ENCODE measurements at places on chromosomes 1 and 21.

- no peak for DNase-seq
These were observed 185.0 kb downstream of the TGFBR3 start for GRCh38 chr1:91700771-91701471.

DNA sequence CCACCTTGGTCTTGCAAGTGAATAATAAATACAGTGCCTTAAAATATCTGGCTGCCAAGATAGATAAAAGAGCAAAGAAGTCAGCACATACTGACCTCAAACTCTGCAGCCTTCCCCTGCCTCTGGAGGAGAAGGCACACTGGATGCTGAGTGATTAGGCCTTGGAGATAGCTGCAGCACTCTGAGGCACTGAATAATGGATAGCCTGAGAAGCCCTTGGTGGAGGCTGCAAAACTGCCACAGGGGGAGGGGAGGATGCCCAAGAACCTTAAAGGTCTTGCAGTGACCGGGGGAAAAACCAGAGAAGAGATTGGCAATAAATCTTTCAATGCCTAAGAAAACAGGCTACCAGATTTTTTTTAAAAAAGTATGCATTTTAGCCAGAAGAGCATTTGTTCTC, 167.4 kb upstream of the PRMT6 start:
- DNase-seq, result no peak

DNA sequence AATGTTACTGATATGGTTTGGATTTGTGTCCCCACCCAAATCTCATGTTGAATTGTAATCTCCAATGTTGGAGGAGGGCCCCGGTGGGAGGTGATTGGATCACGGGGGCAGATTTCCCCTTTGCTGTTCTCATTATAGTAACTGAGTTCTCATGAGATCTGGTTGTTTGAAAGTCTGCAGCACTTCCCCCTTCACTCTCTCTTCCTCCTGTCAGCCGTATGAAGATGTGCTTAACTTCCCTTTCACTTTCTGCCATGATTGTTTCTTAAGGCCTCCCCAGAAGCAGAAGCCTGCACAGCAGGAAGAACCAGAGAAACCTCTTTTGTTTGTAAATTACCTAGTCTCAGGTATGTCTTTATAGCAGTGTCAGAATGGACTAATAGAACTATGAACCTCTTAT, 28.4 kb downstream of the TRIM33 start:
- peak; percentile 11 for DNase-seq

GRCh38 chr1:22447621-22448111, 4.0 kb upstream of the ZBTB40 start:
- DNase-seq, result no peak

DNA sequence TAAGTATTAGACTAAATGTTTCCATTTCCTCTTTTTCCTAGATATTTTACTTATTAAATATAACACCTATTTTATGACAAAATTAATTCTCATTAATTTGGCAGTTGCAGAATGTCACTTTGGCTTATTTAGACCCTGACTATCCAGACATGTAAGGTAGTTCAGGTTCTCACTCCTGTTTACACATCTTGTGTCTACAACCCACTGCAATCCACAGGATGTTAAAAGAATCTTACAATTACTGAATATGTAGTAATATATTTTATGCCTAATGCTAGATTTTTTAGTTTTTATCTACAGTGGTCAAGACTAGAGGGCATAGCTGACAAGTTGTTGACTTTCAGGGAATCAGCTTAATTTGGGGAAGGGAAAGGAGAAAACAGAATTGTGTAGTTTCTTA, 346.7 kb downstream of the USP25 start:
- DNase-seq, result no peak

GRCh38 chr1:28163496-28164161, 12.9 kb downstream of the PTAFR start:
- no peak for DNase-seq

DNA sequence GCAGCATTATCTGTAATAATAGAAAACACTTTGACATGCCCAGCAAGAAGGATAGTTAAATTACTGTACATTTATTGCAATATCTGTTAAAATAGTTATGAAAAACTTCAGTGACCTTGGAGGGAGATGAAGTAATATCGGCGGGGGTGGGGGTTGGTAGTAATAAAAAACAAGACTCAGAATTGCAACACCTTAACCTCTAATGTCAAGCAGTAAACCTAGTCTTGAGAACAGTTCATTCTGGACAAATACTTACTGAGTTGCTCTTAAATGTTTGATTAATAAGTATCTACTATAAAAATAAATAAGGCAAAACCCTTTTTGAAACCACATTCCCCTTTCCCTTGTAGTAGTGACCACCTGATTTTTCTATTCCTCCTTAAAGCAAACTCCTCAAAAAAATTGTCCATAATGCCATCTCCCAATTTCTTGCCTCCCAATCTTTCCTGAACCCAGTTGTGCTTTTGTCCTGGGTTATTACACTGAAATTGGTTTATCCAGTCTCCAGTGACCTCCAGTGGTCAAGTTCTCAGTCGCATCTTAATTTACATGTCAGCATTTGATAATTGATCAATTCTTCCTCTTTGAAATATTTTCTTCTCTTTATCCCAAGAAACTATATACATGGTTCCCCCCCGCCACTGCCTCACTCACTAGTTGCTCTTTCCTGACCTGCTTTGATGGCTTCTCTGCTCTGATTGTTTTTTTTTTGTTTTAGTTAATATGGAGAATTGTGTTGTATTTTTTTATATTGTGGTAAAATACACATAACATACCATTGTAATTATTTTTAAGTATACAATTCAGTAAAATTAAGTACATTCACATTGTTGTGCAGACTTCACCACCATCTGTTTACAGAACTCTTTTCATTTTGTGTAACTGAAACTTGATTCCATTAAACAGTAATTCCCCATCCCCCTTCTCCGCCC, 36.8 kb downstream of the RAP1A start:
- DNase-seq, result peak; percentile 7

DNA sequence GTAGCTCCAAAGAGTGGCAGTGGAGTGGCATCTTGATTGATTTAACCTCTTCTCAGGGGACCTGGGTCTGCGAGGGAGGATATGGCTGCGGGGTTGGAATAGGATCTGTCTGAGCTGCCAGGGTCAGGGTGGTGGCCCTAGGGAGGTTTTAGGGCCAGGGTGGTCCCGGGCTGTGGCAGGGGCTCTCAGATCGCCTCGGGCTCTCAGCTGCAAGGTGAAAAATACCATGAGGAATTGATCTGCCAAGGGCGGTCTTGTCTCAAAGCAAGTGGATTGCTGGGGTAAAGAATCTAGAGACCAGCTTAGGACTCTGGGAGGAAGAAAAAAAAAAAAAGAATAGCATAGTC, 3.7 kb downstream of the SIM2 start:
- DNase-seq, result no peak

DNA sequence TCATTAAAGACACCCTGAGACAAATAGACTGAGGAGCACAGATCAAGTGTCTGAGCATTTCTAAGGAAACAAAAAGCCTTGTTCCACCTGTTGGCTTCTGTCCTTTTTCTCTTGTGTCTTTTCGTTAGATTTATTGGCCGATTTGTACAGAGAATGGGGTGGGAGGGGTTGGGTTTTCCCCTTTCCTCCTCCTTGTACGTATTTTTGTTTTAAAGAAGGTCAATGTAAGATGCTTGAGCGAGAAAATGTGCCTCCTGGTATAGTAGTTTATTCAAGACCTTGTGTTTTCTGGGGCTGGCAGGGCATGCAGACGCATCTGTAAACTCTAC, 1.2 kb downstream of the BCL9 start:
- no peak for DNase-seq

- no peak for DNase-seq
These were observed 73.9 kb downstream of the EBNA1BP2 start for GRCh38 chr1:43098200-43098599.

DNA sequence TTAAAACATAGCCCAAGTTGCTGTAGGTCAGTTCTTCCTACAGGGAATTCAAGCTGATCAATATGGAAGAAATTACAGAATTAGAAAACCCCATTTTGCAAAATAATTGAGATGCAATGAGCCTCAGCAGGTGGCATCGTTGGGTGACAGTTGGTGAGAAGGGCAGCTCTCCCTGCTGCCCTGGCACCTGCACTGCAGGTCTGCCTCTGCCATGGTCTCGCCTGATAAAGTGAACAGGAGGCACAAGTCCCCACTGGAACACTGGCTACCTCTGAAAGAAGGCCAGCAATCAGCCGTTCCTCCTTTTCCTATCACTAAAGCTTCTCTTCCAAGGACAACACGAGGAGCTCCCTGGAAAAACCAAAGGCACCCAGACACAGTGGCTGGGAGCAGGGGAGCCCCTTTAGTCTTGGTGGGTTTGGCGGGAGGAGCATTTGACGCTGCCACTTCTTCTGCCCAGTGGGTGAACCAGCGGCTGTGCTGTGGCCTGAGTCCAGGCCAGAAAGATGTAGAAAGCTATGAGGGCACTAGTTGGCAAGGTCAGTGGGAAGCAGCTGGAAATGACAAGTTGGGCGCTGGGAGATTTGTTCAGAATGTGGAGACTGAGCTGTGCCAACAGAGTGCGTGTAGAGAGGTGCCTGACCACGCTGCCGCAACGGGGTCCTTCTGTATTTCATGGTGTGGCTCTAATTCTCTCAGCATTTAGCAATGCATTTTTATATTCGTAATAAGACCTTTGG, 93.1 kb downstream of the RIPK4 start:
- no peak for DNase-seq

GRCh38 chr1:42944246-42944928, 14.3 kb downstream of the SLC2A1 start:
- DNase-seq, result no peak

DNA sequence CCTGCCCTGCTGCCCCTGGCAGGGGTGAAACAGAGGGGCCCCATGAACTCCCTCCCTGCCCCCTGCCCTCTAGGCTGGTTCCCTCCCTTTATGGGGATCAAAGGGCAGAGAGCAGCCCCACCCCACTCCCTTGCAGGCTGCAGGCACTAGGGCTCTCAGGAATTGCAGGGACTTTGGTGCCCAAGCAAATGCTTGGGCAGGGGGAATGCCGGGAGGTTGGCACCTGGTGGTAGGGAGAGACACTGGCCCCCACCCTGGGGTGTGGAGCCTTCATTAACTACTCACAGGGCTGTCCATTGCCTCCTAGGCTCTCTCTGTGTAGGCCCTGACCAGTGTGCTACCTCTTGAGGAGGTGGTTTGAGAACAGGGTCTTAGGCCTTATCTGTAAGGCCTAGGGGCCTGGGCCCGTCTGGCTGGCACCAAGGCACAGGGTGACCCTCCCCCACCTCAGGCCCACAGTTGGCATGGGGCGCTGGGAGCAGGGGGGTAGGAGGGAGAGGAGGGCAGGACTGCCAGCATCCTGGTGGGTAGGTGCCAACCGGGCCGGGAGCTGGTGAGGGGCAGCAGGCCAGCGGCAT, 4.7 kb downstream of the ZBTB7B start:
- DNase-seq, result no peak
